Esophagus muscularis mucosa (tissue), 4 donors: ENCODE measurements at places on chromosomes 12 and 14.

- no peak for DNase-seq
Measured at GRCh38 chr12:124217508-124218242, 77.2 kb upstream of the RFLNA start.

GRCh38 chr14:73764406-73765280 lies 50.5 kb upstream of the PNMA1 start:
- no peak for DNase-seq

DNA sequence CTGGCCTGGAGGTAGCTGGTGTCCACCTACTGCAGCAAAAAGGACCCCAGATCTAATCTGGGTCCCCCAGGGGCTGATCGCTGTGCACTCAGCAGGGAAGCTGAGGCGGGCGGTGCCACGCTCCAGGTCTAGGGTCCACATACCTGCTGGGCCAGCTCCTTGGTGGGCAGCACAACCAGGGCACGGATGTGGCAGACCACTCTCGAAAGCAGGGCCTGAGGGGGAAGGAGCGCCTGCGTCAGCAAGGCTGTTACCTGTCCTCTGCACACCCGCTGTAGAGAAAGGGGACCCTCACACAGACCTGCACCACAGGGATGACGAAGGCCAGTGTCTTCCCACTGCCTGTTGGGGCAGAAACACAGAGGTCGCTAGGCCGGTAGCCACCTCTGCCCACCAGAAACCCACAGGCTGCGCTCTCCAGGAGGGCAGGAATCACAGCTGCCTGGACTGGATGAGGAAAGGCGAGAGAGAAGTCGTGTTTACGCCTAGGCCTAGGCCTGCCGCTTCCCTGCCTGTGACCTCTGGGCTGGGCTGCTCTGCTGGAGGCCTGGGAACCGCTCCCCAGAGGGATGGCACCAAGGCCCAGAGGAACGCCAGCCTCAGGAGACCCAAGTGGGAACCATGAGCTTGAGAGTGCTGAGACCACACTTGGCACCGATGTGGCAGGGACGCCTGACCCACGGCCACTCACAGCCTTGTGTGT lies 2.0 kb downstream of the DDX51 start:
- DNase-seq = no peak

DNA sequence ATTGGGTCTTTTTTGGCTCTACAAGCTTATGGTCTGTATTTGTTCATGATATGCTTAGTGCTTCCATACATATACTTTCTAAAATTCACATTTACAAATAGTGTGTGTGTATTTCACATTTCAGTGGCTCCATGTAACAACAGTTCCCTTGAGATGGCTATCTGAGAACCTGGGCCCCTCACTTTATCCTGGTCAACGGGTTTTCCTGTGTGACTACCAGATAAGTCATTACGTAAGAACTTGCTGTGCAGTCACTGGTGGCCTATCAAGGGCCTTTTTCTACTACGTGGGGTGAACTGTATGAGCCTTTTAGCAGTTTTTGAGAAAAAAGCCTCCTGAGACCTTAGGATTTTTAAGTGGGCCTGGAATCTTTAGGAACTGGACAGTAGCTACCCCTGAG lies 454.1 kb downstream of the PCNX1 start:
- no peak for DNase-seq

DNA sequence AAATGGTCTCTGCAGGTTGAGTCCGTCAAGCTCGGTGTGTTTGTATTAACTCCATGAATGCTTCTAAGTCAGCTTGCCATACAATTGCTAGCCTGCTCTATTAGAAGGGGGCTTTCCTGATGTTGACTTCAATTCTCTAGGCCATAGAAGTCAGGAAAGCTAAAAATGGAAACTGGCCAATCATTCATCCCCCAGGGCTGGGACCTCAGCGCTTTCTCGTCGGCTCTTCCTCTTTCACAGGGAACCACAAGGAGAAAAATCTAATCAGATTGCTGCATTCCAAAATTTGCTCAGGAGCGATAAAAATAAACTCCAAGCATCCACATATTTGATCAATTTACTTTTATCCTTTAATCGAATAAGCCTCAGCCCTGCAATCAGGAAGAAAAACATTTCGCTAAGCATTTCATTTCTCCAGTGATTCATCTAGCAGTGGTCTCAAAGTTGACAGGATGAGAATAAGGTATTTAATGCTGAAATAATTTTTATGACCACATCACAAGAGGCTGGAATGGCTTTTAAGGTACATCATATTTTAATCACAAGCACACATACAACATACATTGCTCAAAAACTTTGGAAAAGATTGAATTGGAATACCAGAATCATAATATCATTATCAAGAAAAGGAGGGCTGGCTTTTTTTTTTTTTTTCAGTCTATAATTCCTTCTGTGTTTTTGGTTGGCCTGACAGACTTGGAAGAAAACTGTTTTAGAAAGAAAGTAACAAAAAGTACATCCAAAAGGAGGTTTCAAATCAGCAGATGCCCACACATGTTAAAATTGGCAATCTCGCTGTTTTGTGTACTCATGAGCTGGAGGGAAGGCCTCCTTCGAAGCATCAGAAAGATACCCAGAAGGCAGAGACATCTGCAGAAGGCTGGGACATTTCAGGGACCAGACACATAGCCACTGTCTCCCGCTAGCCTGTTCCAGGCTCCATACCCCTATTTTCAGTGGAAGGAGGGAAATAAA lies 316.3 kb downstream of the NUAK1 start:
- DNase-seq = no peak

DNA sequence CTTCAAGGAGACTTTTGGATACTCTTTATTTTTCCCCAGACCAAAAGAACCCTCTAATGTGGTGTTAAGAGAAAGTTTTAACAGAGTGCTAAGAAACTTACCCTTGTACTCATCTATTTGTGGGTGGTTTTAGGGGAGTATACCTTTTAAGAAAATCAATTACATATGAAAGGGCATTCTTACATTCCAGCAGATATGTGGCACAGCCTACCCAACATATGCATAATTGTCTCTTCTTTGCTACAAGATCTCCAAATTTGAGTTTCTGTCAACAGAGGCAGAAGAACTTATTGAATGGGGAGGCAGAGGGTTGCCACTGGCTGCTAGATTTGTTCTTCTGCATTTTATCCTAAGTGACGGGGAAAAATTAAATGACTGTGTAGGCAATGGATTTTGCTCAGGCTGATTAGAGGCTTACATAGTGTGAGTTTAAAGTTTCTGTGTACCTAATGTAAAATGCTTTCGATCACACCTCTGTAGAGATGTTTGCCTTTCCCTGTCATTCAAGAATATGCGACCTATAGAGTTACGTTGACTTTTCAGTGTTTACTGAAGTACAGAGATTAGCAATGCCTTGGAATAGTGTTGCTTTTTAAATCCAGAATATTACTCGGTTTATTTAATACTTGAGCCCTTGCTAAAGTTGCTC lies 54.6 kb downstream of the PROX2 start:
- DNase-seq = no peak

- DNase-seq = no peak
Measured at GRCh38 chr14:53441789-53442188, 288.7 kb upstream of the DDHD1 start.

- no peak for DNase-seq
Measured at GRCh38 chr14:25350021-25350420, 300.1 kb upstream of the STXBP6 start.

- no peak for DNase-seq
Measured at GRCh38 chr12:66361703-66362102, 59.4 kb downstream of the HELB start.
